ENCODE measurements at places on chromosomes 1 and 21.

DNA sequence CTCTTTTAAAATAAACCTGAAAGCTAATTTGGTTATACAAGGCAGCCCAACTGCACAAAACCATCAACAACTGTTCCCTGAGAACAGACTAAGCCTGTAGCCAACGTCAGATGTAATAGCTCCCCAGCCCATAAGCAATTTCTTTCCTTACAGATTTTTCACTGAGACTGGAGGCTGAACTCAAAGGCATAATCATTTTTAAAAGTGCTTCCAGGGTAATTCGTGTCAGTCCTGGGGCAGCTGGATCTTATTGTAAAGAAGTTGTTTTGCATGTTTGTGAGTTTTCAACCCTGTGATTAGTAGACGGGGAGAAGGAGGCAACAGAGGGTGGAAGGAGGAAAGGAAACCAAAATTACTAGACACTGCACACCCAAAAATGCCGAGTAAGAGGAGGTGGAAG, 3.2 kb downstream of the DPT start:
- no peak for DNase-seq

DNA sequence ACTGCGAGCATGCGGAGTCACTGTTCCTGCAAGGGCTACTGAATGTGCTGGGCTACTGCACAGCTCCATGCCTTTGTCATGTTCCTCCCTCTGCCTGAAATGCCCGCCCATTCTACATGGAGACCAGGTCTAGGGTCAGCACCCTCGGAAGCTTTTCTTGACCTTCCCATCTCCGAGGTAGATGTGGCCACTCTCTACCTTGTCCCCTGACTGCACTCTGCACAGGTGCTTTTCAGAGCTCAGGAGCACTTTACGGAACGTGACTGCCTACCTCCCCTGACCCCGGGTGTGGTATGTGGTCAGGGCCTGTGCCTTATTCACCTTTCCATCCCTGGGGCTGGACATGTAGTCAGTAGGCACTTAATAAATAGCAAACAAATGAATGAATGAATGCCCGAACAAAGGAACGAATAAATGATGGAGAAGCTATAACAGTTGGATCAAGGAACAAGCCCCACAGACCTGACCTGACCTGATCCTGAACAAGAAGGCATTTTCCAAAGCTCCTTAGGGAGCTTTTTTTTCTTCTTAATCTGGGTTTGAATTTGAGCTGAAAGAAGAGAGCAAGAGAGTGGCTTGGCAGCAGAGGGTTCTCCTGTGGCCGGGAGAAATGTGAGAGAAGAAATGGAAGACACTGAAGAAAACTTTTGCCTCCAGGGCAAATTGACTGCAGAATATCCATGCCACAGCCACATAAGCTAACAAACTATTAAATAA, 7.9 kb downstream of the RD3 start:
- no peak for DNase-seq

- DNase-seq = no peak
These were observed 1.4 kb upstream of the S100A8 start for GRCh38 chr1:153392258-153392657.

DNA sequence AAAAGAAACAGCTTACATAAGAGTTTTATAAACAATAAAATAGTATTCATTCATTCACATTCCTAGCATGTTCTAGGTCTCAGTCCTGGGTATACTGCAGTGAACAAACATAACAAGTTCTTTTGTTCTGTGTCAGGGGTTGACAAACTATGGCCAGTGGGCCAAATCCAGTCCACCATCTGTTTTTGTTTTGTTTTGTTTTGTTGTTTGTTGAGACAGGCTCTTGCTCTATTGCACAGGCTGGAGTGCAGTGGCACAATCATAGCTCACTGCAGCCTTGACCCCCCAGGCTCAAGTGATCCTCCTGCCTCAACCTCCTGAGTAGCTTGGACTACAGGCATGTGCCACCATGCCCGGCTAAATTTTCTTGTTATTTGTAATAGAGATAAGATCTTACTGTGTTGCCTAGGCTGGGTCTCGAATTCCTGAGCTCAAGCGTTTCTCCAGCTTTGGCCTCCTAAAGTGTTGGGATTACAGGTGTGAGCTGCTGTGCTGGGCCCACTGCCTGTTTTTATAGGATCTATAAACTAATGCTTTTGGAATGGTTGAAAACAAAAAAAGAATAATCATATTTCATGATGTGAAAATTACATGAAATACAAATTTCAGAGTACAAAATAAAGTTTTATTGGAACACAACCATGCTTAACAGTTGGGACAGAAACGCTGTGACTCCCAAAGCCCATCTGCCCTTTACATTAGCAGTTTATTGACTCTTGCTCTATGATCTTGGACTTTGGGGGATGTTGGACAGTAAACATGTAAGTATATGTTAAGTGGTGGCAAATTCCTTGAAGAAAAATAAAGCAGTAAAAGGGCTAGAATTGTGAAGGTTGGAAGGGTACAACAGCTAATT, 17.9 kb downstream of the CAPZA1 start:
- no peak for DNase-seq

GRCh38 chr1:226983247-226983991, 43.3 kb downstream of the COQ8A start:
- DNase-seq = no peak

- DNase-seq = no peak
These were observed 58.4 kb downstream of the OSBPL9 start for GRCh38 chr1:51675177-51675780.

DNA sequence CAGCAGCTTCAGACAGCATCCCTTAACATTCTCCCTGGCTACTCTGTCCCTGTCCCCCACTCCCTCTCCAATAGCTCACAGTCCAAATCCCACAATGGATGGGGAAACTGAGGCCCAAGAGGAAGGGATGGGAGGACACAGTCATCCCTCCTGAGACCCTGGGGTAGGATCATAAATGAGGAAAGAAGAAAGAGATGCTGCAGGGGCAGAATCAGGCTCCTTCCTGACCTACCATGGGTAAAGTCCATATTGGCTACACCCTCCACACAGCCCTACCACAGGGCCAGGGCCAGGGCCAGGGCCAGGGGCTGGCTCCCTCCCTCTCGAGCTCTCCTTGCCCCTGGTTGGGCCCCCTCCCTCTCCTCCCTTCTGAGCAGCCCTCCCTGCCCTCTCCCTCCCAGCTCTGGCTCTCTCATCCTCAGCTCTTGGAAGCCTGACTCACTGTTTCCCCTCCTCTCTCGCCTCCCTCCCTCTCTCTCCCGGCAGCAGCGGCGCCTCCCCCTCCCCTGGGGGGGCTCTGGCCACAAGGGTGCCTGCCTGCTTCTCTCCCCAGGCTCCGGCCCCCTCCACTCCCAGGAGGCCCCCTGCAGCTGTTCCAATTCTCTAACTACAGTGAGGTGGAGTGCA, 4.9 kb downstream of the AHDC1 start:
- DNase-seq = no peak

DNA sequence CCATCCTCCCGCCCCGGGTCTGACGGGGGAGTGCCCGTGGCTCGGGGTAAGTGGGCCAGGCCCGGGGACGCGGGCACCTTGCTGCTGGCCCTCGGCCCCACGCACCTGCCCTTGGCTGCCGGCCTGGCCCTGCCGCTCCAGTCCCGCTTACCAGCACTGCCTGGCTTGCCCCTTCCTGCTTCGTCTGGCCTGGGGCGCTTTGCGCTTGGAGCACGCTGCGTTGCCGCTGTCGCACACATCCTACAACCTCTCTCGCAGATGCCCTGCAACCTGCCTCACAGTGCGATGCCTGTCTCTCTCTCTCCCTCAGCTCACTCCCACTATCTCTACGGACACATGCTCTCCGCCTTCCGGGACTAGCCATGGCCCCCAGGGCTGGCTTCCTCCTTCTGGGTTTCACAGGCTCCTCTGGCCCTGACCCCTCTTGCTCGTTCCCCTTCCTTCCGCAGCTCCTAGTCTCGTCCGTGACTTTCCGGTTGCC, 9.7 kb downstream of the MYOG start:
- DNase-seq = peak; percentile 58

DNA sequence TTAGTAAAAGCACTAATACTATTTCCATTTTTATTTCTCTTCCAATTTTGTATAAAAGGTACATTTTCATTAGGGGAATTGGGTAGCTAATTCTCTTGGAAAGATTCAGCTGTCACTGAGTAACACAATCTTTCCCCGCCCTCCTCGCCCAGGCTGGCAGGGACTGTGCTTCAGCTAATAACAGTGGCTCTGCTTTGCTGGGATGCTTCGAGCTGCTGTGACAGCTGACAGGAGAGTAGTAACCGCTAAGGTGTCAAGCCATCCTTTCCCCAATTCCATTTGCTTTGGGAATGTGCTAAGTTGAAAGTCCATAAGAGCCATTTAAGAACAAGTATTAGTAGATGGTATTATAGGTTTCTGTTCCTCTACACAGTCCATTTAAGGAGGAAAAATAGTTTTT, 106.7 kb upstream of the NRIP1 start:
- DNase-seq = no peak

GRCh38 chr1:107460035-107460434, 319.2 kb downstream of the NTNG1 start:
- DNase-seq = no peak

DNA sequence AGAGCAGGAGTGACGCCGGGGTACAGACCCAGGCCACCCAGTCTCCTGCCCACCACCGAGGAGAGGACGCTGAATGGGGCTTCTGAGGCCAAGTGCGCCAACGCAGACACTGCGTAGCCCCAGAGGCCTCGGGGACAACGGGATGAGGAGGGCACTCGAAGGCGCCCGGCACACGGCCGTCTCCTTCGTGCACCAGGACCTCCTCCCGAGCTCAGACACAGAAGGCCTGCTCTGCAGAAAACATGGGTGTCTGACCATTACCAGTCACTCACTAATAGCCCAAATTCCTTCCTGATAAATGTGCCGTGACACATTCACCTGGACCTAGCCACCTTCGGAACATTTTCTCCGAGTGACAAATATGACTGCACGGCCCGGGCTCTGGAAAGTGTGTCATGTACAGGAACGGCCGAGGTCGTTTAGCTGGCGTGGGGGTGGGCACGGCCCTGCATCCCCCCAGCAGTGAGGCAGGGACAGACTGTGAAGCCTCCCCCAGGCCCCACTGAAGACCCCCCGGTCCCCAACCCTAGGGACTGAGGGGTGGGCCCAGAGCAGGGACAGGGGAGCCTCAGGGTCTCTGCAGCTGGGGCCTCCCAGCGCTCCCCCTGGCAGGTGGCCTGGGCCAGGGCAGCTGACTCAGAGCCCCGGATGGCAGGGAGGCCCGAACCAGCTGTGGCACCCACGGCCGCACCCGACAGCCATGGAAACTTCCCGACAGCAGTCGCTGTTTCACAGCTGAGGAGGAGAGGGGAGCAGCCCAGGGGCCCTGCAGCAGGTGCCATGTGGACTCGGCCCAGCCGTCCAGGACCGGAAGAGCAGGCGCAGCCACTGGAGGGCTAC, 16.7 kb upstream of the COL6A2 start:
- no peak for DNase-seq

GRCh38 chr1:174761335-174761734, 238.4 kb upstream of the CACYBP start:
- no peak for DNase-seq

DNA sequence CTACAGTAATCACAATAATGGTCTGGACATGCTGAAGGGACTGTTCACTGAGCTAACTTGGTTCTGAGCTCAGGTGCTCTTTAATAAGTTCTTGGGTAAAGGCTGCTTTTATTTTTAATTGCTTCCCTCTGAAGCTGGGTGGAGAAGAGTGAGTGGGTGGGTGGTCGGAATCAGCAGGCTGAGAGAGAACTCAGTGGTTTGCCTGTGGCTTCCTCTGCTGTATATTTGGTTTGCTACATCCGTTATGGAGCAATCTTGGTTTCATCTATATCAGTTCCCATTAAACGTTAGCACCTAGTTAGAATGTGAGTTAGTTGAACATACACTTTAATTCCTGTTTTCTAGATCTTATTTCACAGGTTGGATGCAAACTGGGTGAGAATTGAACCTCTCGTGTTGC, 23.3 kb downstream of the CNIH4 start:
- DNase-seq = no peak

DNA sequence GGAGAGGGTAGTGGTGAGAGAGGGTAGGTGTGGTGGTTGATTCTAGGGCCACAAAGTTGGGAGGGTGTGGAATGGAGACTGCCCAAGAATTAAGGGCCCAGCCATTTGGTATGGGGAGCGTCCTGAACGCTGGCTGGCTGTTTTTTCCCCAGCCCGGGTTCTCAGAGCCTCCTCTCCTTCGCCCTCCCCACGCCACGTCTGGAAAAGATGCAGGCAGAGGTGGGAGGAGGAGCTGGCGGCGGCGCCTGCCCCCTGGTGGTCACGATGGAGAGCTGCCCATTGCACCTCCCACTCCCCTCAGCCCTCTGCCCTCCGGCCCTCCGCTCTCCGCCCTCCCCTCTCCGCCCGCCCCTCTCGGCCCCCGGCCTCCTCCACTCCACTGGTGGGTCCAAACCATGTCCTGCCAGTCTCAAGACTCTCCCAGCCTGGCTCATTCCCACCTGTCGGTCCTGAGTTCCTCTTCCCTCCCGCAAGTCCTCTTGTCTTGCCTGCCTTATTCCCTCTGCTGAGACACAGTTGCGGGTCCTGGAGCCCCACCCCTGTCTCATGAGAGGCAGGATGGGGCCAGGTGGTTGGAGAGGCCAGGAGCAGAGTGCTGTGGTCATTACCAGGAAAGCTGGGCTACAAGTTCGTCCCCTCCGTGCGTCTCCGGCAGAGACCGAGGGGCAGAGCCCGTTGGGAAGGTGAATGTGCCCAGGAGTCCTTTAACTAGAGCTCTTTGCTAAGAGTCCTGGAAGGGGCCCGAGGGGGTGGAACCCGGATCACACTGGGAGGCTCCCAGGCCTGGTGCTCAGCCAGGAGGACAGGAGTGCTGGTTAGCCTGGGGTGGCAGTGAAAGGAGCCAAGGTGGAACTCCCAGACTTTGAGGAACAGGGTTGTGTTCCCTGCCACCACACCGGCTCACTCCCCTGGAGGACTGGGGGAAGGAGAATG, 22.6 kb downstream of the ETNK2 start:
- peak; percentile 69 for DNase-seq

GRCh38 chr1:166184012-166184411, 17.2 kb upstream of the FAM78B start:
- DNase-seq = no peak

GRCh38 chr1:37946703-37947360, at the start of gene INPP5B:
TSS of gene INPP5B (minus strand) at chr1:37947053. CDS start at chr1:37946308, 745 bp downstream.
- peak; percentile 97 for DNase-seq

- DNase-seq = no peak
These were observed 274.1 kb downstream of the FOXD2 start for GRCh38 chr1:47711848-47712492.

- DNase-seq = no peak
These were observed 198.9 kb upstream of the PTGFR start for GRCh38 chr1:78291872-78292271.

GRCh38 chr21:44093761-44094160, 13.4 kb upstream of the PWP2 start:
- no peak for DNase-seq

- no peak for DNase-seq
These were observed 23.6 kb downstream of the DYRK3 start for GRCh38 chr1:206658981-206659273.

All from G401 (cell line).